ENCODE measurements at places on chromosomes 7 and 10. TPM values are rescaled to one million over a fixed set of nuclear protein-coding genes. Genes with fewer than 3 reads are reported as not detected.

GRCh38 chr10:119498889-119499676 is 43.4 kb downstream of the RGS10 start:
- DNase-seq, result no peak

GRCh38 chr10:80196950-80197315 is 8.4 kb downstream of the ANXA11 start:
- peak; percentile 3 for DNase-seq

DNA sequence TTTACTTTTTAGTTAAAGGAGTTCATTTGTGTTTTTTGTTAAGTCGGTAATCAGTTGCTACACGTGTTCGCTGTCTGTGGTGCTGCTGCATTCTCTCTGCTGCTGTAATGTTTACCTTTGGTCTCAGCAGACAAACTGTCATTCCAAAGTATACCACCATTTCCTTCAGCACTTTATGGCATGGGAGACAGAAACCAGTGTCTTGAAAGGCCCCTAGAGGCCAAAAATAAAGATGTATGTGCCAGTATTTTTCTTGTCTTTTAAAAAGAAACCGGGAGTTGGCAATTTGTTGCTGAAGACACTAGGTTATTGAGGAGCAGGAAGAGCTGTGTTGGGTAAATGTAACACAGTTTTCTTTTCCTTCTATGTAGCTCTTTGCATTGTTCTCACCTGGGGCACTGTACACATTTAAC is 24.1 kb downstream of the ZNF92 start:
- no peak for DNase-seq

DNA sequence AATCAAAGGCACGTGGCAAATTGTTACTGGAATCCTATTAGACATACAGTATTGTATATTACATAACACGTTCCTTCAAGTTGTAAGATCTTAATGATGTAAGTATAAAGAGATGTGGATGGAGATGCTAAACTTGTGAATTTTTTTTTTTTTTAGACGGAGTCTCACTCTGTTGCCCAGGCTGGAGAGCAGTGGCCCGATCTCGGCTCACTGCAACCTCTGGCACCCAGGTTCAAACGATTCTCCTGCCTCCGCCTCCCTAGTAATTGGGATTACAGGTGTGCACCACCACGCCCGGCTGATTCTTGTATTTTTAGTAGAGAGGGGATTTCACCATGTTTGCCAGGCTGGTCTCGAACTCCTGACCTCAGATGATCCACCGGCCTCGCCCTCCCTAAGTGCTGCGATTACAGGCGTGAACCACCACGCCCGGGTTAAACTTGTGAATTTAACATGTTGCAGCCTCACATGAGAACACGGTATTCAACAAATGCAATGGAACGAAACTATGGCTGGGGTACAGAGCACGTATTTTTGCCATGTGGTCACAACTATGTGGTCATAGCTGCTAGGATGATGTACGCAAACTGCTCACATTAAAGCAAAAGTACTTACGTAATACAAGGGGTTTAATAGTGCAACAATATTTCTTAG is 818 bp upstream of the SUPV3L1 start:
- peak; percentile 26 for DNase-seq

DNA sequence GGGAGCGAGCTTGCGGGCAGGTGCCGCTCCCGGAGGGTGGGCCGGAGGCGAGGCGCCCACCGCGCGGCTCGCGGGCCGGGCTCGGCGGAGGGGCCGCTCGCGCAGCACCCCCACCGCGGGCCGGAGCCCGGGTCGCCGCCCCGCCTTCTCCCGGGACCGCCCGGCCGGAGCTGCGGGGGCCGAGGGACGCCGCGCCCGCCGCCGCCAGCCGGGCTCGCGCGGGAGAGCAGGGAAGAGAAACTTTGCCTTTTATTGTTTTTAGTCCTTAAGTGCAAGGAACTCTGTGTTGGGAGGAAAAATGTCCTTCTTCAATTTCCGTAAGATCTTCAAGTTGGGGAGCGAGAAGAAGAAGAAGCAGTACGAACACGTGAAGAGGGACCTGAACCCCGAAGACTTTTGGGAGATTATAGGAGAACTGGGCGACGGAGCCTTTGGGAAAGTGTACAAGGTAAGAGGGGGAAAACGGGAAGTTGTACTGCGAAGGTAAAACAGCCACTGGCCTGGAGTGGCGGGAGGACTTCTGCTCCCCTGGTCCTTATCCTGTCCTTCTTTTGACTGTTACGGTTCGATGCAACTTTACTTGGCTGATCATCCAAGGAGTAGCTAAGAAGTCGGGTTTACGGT is 620 bp downstream of the SLK start:
- peak; percentile 79 for DNase-seq

- no peak for DNase-seq
These were observed 19.4 kb downstream of the COPG2 start for GRCh38 chr7:130649004-130649790.

The ITIH5 gene
- 0.67 TPM for total RNA-seq

The EMX2 gene
- not detected for total RNA-seq

The ABCB1 gene
- total RNA-seq, result not detected

The PPP1R3C gene
- total RNA-seq, result 0.31 TPM

The GJD4 gene
- total RNA-seq, result not detected
